Spinal cord (tissue), 10 donors: ENCODE measurements at places on chromosomes 5 and 9. TPM values are rescaled to one million over a fixed set of nuclear protein-coding genes. Genes with fewer than 3 reads are reported as not detected.

DNA sequence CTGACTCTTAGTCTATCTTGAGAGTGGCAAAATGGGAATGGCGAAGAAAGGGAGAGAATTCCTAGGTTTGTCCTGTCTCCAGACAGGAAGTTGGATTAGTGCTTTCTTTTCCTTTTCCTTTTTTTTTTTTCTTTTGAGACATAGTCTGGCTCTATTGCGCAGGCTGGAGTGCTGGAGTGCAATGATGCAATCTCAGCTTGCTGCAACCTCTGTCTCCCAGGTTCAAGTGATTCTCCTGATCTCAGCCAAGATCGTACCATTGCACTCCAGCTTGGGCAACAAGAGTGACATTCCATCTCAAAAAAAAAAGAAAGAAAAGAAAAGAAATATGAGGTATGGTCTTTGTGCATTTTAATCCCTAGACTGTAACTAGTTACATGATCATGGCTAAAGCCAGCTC, 12.6 kb upstream of the KIF27 start:
- H3K27ac ChIP-seq: no peak overlapping the region
- H3K27me3 ChIP-seq: no peaks in the 10 kb centered on the region
- H3K36me3 ChIP-seq: peaks cover 2% of the 10 kb centered on the region

- no peak for DNase-seq
- no peaks in the 10 kb centered on the region for H3K4me1 ChIP-seq
- H3K27me3 ChIP-seq: no peaks in the 10 kb centered on the region
- H3K4me3 ChIP-seq: no peak overlapping the region
Measured at GRCh38 chr5:67520161-67520908, 323.7 kb upstream of the CD180 start.

- H3K4me1 ChIP-seq: no peaks in the 10 kb centered on the region
- no peak for DNase-seq
- no peaks in the 10 kb centered on the region for H3K36me3 ChIP-seq
- no peak overlapping the region for H3K27ac ChIP-seq
- H3K4me3 ChIP-seq: no peak overlapping the region
Measured at GRCh38 chr9:36787709-36788108, 215.0 kb downstream of the MELK start.

- H3K36me3 ChIP-seq: no peaks in the 10 kb centered on the region
- H3K27ac ChIP-seq: no peak overlapping the region
- no peak overlapping the region for H3K4me3 ChIP-seq
- H3K27me3 ChIP-seq: no peaks in the 10 kb centered on the region
- DNase-seq: no peak
Measured at GRCh38 chr9:69342769-69343168, 17.8 kb downstream of the ENTREP1 start.

DNA sequence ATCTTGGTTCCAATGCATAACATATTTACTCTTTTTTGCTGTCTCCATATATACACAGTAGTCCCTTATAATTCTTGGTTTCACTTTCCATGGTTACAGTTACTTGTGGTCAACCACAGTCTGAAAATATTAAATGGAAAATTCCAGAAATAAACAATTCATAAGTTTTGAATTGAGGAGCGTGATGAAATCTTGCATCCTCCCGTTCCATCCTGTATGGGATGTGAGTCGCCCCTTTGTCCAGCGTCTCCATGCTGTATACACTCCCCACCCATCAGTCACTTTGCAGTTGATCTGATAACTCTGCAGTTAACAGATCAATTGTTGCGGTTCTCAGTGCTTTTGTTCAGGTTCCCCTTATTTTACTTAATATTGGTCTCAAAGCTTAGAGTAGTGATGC, 11.5 kb upstream of the FAF2 start:
- no peak overlapping the region for H3K4me3 ChIP-seq
- no peaks in the 10 kb centered on the region for H3K27me3 ChIP-seq
- no peak for DNase-seq
- H3K36me3 ChIP-seq: no peaks in the 10 kb centered on the region

DNA sequence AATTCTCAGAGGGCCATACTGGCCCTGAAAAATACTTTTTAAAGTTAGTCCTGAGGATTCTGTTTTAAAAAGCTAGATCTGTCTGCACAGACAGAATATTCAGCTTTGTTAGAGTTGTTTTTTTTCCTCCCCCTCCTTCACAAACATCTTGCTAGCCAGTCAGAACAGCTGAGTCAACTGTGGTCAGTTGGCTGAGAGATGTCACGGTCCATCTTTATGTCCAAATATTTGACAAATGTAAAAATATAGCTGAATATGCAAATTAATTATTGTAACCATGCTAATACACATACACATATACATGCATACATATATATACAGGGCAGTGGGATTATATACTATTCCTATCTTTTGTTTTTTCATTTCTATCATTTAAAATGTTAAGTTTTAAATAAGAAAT, 33.9 kb downstream of the UNC13B start:
- H3K27me3 ChIP-seq: no peaks in the 10 kb centered on the region
- DNase-seq: no peak
- no peaks in the 10 kb centered on the region for H3K36me3 ChIP-seq
- H3K27ac ChIP-seq: no peak overlapping the region

GRCh38 chr5:123720955-123721354, 209.0 kb downstream of the CSNK1G3 start:
- DNase-seq: no peak
- H3K27ac ChIP-seq: no peak overlapping the region
- no peaks in the 10 kb centered on the region for H3K4me1 ChIP-seq
- H3K36me3 ChIP-seq: no peaks in the 10 kb centered on the region
- no peak overlapping the region for H3K4me3 ChIP-seq
- H3K27me3 ChIP-seq: no peaks in the 10 kb centered on the region

DNA sequence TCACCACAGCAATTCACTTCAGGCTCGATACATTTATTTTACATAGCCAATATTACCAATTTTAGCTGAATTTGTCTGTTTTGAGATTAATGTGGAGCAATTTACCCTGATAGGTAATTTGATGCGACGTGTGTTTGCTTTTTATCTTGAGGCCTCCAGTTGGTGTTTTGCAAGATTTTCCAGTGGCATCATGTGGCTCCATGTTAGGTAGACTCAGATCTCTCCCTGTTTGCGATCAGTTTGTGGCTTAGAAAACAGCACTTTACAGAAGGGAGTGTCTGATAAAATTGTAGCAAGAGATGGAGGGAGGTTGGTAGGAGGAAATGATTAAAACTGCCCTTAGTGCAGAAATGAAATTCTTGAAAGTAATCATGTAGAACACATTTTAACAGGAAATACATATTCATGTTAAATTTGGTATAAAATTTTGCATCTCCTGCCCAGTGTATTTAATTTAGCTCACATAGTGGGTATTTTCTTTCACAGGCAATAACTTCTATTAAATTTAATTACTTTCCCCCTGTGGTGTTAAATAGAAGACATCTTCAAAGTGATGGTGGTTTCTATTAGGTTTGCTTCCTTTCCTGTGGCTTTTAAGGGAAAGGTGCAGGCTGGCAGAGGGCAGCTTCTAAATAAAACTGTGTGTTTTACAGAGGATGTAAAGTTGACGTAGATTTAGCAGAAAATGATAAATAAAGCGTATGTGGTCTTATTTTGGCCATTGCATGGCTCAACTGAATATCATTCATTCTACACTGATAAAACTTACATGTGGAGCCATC, 135.8 kb downstream of the KDM4C start:
- no peak overlapping the region for H3K4me3 ChIP-seq
- no peak for DNase-seq
- no peaks in the 10 kb centered on the region for H3K36me3 ChIP-seq
- no peaks in the 10 kb centered on the region for H3K27me3 ChIP-seq
- H3K4me1 ChIP-seq: peaks cover 3% of the 10 kb centered on the region

- no peaks in the 10 kb centered on the region for H3K4me1 ChIP-seq
- no peaks in the 10 kb centered on the region for H3K36me3 ChIP-seq
- no peak overlapping the region for H3K4me3 ChIP-seq
- no peak overlapping the region for H3K27ac ChIP-seq
Measured at GRCh38 chr9:78714576-78714975, 417.7 kb downstream of the PSAT1 start.

- no peaks in the 10 kb centered on the region for H3K4me1 ChIP-seq
- H3K27ac ChIP-seq: no peak overlapping the region
- peaks cover 2% of the 10 kb centered on the region for H3K36me3 ChIP-seq
- DNase-seq: no peak
Measured at GRCh38 chr9:71706176-71706575, 62.1 kb downstream of the CEMIP2 start.

GRCh38 chr5:90506221-90506620, 23.2 kb downstream of the LYSMD3 start:
- no peaks in the 10 kb centered on the region for H3K4me1 ChIP-seq
- no peak overlapping the region for H3K4me3 ChIP-seq
- H3K27ac ChIP-seq: no peak overlapping the region
- no peak for DNase-seq
- H3K36me3 ChIP-seq: no peaks in the 10 kb centered on the region

- no peak overlapping the region for H3K4me3 ChIP-seq
- peak; percentile 84 for DNase-seq
- H3K36me3 ChIP-seq: no peaks in the 10 kb centered on the region
- H3K27me3 ChIP-seq: peaks cover 2% of the 10 kb centered on the region
- peak overlapping the region; percentile 55 for H3K27ac ChIP-seq
Measured at GRCh38 chr9:120965344-120966012, 38.9 kb upstream of the TRAF1 start.

DNA sequence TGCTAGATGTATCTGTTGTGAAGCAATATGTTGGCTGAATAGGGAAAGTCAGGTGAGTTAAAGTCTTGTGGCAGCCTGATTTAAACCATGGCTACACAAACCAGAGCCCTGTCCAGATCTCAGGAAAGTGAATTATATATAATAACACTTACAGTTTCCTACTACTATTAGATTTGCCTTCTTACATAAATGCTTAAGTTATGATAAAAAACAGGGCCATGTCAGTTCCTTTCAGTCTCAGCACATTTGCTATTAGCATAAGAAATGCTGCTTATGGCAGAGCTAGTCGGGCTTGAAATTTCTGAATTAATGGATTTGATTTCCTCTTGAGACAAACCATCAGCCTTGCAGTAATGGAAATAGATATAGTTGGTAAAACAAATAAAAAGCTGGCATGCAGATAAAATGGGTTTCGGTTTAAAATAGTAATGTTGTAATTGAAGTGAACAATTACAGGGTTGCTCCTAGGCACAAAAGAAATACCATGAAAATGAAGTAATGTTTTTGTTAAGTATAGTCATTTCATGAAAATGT, 664.2 kb upstream of the ZNF608 start:
- H3K4me3 ChIP-seq: no peak overlapping the region
- H3K36me3 ChIP-seq: no peaks in the 10 kb centered on the region
- DNase-seq: no peak
- no peaks in the 10 kb centered on the region for H3K27me3 ChIP-seq

The NMUR2 gene
- total RNA-seq: 0.30 TPM

The TRUB2 gene
- 34.8 TPM for total RNA-seq

The SLC6A3 gene
- total RNA-seq: 1.1 TPM

The NSA2 gene
- 190 TPM for total RNA-seq

The MFAP3 gene
- 62.2 TPM for total RNA-seq

The PLAC8L1 gene
- total RNA-seq: not detected

The NPR3 gene
- 21.1 TPM for total RNA-seq

The CAVIN4 gene
- total RNA-seq: 3.1 TPM

The DMRTA1 gene
- 1.1 TPM for total RNA-seq

The CCL21 gene
- total RNA-seq: 0.44 TPM
